ENCODE measurements at places on chromosomes 7 and 10.

DNA sequence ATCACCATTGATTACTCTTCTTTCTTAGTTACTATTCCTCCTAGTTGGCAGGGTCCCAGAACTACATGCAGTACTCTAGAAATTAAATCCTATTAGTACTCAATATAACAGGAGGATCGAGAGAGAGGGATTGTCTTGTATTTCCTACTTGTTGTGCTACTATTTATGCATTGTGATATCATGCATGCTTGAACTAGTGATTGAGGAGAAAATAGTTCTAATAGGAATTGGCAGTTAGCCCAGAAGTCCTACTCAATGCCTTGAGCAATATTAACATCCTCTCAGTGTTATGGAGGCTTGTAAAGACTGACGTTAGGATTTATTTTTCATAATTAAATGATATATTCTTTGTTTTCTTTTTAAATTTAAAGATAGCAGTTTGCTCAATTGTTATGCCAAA is 67.4 kb downstream of the FOXP2 start:
- DNase-seq: no peak

DNA sequence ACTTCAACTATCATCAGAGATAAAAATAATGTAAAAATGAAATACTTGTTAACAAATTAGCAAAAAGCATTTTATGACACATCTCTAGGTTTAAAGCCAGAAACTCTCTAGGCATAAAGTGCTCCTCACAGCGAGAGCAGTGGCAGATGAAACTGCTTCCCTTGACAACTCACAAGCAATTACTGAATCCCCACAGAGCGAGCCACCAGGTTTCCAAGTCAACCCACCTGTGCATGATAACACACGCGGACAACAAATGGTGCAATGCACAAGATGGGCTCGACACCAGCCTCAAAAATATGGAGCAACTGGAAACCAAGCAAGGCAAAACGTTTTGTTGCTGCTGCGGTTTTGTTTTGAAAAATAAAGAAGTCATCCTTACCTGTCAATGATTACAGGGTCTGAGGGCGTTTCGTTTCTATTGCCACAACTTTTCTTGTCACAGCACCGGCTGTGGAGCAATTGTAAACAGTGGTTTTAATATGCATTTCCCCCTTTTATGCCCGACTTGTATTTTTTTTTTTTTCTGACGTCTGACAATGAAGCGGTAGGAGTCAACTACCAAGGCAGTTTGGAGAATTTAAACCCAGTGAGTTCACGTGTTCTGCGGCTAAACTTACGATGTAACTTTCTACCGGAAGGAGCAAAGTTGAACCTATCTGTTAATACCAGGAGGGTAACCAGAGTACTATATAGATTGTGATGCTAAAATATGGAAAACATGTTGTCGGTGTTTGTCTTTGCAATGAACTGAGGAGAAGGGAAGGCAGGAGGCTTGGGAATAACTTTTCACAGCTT is 7.0 kb downstream of the EBF3 start:
- no peak for DNase-seq

GRCh38 chr10:114273910-114274309 is 34.9 kb downstream of the VWA2 start:
- no peak for DNase-seq

GRCh38 chr7:132433301-132433700 is 143.0 kb downstream of the PLXNA4 start:
- no peak for DNase-seq

GRCh38 chr10:62610649-62611229 is 193.8 kb upstream of the ADO start:
- DNase-seq: no peak

- no peak for DNase-seq
Measured at GRCh38 chr10:125219776-125220175, 59.4 kb upstream of the CTBP2 start.

Measured in GOT3 (cell line).